ENCODE measurements at places on chromosomes 5 and 9.

- DNase-seq, result no peak
Measured at GRCh38 chr5:158487664-158488063, 612.1 kb downstream of the EBF1 start.

- DNase-seq, result no peak
Measured at GRCh38 chr9:136658849-136659535, 3.7 kb upstream of the EGFL7 start.

DNA sequence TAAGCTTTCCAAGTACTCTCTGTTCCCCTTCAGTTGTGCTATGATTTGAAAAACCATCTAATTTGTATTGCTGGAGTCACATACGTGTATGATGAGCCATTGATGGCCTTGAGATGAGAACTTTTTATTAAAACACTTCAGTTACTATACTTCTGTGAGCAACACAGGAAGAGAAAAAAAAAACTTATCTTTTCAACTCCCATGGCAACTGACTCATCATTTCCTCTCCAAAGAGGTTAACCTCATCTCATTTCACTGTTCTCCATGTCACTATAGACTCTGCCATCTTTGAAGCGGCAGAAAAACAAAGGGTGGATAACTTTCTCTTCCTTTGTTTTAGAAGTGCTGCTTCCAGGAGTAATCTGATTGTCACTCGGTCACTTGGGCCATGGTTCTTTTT lies 104.3 kb upstream of the PCSK1 start:
- peak; percentile 38 for DNase-seq

DNA sequence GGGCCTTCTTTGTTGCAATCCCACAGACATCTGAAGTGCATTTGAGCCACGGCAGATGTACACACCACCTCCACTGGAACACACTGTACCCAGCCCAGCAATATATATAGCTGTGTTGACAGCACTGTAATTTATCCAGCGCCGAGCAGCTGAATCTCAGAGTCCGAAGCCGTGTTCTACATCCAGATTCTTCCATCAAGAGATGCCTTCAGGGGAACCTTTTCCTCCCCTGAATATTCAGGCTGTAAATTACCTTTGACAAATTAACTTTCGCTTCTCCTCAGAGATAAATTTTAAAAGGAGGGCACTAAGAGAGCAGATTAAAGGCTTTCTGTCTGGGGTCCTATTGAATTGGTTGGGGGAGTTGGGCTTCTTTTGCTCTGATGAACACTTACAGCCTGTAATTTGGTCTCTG lies 76.4 kb downstream of the ROR2 start:
- no peak for DNase-seq

- DNase-seq, result peak; percentile 68
Measured at GRCh38 chr9:37753489-37754190, at the start of gene TRMT10B. Gene TRMT10B, plus strand, starts transcription at chr9:37753805. Its CDS starts 8,127 bp downstream, at chr9:37761932.

DNA sequence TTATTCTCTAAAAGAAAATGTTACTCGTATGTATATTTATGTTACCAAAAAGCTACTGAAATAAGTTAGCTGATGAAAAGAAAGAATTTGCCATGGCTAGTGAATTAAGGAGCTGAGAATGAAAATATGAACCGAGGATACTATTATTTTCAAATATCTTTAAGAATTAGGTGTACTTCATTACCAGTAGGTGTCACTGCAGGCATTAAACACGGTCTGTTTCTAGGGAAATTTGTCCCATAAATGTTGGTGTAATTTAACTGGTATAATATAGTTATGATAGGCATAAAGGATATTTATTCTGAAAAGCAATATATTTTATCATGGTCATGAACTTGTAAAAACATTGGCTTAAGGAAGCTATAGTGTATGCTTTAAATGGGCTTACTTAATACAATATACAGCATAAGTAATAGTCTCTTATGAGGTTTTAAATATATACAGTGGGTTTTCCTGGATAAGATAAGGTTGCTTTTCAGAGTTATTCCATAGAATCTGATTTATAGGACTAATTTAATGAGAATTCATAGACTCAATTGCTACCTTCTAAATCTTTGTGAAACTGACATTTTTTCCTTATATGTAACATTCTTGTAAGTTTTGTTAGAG lies 72.4 kb upstream of the MPDZ start:
- DNase-seq, result peak; percentile 61

- peak; percentile 94 for DNase-seq
Measured at GRCh38 chr5:72248410-72248981, 71.5 kb downstream of the MRPS27 start.

DNA sequence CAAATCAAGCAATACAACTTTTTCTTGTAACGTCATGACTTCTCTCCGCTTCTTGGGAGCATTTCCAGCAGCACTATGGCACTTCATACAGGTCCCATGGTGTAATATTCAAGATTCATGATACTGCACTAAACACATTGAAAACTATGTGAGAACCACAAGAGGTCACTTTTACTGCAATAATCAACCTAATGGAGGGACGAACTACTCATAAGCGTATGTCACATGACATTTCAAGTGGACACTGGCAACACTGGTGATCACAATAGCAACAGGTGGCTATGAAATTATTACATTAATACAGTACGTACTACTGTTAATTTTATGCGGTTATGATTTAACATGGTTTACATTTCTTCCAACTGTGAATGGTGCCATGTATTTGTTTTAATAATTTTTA lies 78.6 kb upstream of the TBC1D9B start:
- peak; percentile 34 for DNase-seq

GRCh38 chr5:113524927-113525326 lies 11.4 kb downstream of the YTHDC2 start:
- DNase-seq, result no peak

DNA sequence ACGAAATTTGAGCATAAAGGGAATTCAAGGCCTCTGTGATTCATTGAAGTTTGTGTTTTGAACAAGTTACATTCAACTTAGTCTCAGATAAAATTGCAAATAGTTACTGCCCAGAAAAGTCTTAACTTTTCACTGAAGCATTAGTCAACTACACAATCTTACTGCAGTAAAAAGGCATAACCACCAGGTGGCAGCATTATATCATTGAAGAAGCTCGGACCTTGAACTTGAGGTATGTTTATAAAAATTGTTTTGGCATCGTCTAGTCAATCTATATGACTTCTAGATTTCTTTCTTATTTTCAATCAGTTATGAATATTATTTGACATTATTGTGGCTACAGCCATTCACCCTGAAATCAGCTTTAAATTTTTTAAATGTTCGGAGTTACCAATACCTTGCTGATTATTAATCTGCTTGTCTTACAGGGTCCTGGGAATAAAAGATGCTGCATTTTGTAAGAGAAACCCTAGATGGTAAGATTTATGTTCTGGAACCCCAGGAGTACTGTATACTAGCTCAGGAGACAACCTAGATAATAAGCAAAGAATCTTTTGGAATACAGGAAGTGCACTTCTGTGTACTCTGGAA lies 83.9 kb upstream of the GRAMD2B start:
- DNase-seq, result peak; percentile 72

- DNase-seq, result no peak
Measured at GRCh38 chr9:79567671-79568098, 4.1 kb upstream of the TLE4 start.

- DNase-seq, result no peak
Measured at GRCh38 chr5:134132372-134133187, 18.1 kb downstream of the TCF7 start.

GRCh38 chr9:27963836-27964235 lies 390.6 kb upstream of the C9orf72 start:
- no peak for DNase-seq

DNA sequence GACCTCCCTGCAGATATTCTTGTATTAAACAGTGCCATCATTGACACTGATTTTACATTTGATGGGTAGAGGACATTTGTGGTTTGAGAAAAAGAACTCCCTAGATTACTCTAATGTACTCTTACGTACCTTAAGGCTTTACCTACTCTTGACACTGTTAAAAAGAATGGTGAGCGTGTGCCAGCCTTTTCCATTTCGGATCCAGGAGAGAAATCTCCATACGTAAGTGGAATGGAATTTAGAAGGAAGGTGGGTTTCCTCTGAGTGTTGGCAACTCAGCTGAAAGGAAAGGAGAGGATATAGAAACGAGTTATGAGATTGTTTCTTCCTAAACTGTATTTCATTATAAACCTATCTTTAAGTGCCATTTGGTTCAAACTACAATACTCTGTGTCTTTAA lies 40.9 kb downstream of the TNPO1 start:
- no peak for DNase-seq

- DNase-seq, result no peak
Measured at GRCh38 chr5:138955013-138955660, 80.0 kb upstream of the LRRTM2 start.

- no peak for DNase-seq
Measured at GRCh38 chr5:15525703-15526275, 25.8 kb downstream of the FBXL7 start.

- DNase-seq, result no peak
Measured at GRCh38 chr5:76859591-76860247, 9.9 kb downstream of the S100Z start.

DNA sequence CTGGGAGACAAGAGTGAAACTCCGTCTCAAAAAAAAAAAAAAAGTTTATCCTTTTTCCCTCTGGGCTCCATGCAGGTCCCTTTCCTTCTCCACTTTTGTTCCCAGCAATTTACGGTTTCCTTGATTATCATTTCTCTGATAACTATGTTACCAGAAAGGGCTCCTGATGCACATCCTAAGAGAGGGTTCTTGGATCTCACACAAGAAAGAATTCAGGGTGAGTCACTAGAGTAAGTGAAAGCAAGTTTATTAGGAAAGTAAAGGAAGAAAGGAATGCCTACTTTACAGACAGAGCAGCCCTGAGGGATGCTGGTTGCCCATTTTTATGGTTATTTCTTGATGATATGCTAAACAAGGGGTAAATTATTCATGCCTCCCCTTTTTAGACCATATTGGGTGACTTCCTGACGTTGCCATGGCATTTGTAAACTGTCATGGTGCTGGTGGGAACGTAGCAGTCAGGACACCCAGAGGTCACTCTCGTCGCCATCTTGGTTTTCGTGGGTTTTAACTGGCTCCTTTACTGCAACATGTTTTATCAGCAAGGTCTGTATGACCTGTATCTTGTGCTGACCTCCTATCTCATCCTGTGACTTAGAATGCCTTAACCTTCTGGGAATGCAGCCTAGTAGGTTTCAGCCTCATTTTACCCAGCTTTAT lies 13.5 kb upstream of the MELK start:
- DNase-seq, result peak; percentile 45

- no peak for DNase-seq
Measured at GRCh38 chr5:105977163-105977562, 1693.6 kb downstream of the EFNA5 start.

DNA sequence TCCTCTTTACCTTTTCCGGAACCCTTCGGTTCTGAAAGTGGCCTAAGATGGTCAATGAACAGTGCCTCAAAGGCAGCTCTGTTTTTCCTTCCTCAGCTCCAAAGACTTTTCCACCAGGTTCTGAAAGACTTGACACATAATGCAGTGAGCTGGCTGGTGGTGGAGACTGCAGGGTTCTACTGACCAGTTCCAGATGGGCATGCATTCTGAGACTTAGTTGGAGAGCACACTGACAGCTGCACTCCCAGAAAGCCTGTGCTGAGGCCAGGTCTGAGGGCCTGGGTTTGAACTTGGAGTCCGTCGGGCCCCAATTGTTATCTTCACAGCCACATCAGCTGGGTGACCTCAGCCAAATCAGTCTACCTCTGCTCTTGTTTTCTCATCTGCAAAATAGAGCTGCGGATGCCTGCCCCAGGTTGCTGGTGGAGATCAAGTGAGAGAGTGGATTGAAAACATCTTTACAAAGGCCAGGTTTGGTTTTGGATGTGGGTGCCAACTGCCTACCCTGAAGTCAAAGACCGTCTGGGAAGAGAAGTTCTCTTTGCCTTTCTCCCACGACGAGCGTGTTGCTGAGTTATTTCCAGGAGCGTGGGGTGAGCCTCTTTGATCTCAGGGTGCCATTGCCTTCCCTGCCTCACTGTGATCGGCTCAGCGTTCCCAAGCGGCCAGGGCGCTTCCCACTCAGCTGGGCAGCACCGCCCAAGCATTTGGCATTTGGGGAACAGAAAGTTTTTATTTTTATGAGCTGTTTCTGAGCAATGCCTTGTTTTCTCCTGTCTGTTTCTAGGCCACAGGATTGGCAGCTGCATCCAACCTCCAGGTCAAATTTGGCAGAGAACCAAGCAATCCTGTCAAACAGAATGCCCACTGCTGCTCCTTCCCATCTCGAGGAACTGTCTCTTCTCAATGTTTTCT lies 54.9 kb downstream of the RAD23B start:
- DNase-seq, result peak; percentile 9

DNA sequence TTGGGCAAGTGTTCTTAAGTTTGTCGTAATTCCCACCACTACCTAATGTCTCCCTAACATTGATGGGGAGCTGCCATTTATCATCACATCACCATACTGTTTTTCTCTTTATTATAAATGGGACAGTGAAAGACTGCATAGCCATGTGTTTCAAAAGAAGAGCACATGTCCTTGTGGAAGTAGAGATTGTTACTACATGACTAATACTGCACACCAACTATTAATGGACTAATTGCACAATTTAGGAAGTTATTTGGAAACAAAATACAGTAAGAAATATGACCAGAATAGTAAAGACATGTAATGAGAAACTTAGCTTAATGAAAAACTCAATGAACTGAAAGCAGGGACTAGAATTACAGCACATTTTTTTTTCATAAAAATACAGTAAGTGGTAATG lies 12.0 kb upstream of the ELOVL7 start:
- DNase-seq, result peak; percentile 78

GRCh38 chr9:104746798-104747197 lies 685 bp upstream of the NIPSNAP3A start:
- no peak for DNase-seq

DNA sequence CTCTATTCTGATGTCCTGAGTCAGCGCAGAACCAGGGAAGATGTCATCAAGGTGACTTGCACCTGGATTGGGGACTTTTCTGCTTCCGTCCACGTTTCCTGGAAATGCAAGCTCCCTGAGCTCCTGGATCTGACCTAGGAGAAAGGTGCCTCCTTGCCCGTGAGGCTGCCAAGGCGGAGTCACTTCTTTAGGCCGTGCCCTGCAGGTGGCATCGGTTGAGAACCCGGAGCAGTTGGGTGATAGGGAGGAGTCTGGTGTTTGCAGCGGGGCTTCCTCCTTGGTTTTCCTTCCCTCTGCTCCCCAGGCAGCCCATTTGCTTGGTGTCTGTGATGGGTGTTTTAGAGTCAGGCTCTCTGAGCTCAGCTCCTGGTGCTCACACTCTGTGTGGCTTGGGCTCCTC lies 15.2 kb downstream of the NANS start:
- no peak for DNase-seq

DNA sequence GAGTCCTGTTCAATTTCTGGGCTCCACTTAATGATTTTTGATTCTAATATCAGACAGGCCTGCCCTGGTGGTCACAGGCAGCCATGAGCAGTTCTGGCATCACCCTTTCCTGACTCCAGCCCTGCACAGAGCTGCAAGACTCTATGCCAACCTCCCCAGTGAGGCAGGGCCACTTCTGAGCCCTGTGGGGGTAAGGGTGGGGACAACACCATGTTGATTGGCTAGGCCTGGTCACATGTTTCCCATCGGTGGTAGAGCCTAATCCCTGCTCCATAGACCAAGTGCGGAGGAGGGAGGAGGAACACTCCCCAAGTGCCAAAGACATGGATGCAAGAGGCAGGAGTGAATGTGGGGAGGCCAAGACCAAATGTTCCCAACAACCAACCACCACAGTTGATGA lies 134.6 kb downstream of the PHF2 start:
- DNase-seq, result no peak

- no peak for DNase-seq
Measured at GRCh38 chr9:133842174-133842573, 104.0 kb upstream of the SARDH start.

Measured in renal cortical epithelial cell (primary cell).